Glutamatergic neuron (in vitro differentiated cells): ENCODE measurements at places on chromosomes 2 and 18. TPM values are rescaled to one million over a fixed set of nuclear protein-coding genes. Genes with fewer than 3 reads are reported as not detected.

CCDC68 gene
- total RNA-seq = not detected

CPO gene
- not detected for total RNA-seq

SCTR gene
- not detected for total RNA-seq

POTEE gene
- total RNA-seq = 1.4 TPM

DNA sequence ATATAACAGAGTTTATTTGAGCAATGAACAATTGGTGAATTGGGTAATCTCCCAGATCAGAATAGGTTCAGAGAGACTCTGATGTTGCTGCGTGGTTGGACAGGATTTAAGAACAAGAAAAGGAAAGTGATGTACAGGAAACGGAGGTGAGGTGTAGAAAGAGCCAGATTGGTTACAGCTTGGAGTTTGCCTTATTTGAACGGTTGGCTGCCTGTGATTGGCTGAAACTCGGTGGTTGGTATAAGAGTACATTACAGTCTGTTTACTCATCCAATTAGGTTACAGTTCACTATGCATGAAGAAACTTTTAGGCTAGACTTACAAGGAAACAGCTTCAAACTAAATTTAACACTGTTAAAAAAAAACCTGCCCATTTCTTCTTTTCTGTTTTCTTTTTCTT lies 68.0 kb upstream of the CABLES1 start:
- DNase-seq = no peak

GRCh38 chr18:48944634-48945033 lies 6.1 kb downstream of the SMAD7 start:
- DNase-seq = no peak

DNA sequence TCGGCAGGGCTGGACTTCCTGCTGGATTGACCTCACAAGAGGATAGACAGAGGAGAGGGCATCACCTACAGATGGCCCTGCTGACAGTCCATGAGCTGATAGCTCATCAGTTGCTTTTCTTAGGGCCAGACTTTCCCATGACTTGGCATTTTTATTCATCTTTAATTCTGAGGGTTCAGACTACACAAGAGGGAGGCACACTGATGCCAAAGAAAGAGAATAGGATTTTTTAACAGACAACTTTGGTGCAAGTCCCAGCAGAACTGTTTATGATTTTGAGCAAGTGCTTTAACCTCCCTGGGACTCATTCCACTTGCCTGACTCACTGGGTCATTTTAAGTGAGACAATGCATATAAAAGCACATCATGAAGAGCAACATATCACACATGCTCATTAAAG lies 299.2 kb downstream of the INSIG2 start:
- no peak for DNase-seq

DNA sequence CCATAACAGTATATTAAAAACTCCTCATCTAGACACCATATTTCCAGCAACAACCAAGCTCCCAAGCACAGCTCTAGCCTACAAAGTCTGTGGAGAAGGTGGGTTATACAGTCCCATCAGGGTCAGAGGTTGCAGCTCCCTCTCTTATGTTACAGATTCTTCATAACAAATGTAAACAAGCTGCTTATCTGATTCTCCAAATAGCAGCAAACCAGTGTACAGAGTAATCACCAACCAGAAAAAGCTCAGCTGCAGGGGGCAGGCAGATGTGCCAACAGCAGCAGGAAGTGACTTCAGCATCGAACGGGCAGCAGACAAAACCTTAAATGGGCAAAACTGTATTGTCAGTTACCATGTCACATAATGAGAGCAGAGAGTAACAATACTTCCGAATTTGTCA lies 52.9 kb upstream of the NABP1 start:
- DNase-seq = no peak

- no peak for DNase-seq
These were observed 453.8 kb upstream of the MAP2 start for GRCh38 chr2:208970070-208970469.

DNA sequence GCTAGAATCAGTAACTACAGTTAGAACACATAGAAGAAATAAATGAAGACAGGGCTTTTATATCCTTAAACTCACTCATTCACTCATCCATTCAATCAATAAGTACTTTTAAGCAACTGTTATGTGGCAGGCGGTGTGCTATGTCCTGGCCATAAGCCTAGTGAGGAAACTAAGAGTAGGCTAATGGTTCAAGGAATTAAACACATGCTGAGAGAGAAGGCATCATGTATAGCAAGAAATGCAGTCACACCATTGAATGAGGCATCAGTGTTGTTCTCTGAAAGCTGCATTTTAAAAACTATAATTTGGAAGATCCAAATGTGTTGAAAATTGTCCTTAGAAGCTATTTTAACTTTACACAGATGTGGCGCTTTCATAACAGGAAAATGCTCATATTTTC lies 86.5 kb upstream of the DTNA start:
- no peak for DNase-seq
